ENCODE measurements at places on chromosomes 4 and X.

DNA sequence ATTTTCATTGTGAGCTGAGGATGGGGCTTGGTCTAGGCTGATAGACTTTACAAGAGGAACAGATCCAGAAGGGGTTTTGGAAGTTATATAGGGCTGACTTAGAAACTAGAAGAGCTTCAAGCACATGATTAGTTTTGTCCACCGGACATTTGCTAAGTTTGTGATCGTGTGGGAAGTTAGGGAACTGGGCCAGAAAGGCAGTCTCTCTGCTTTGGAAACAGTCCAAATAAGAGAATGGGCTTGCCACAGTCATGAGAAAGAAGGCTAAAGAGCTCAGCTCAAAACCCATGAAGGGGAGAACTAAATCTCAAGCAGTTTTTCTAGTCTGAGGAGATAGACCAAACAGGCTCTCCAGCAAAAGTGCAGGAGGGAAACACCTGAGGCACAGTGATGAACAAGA is 67.8 kb downstream of the ZNF674 start:
- no peak for DNase-seq

GRCh38 chrX:57596516-57596915 is 4.7 kb downstream of the ZXDB start:
- DNase-seq = no peak

GRCh38 chr4:15186149-15186548 is 183.9 kb downstream of the CPEB2 start:
- no peak for DNase-seq

- DNase-seq = no peak
Observed at GRCh38 chr4:125833-126232, 1.5 kb downstream of the ZNF718 start.

GRCh38 chrX:146854281-146854680 is 39.7 kb upstream of the CXorf51A start:
- DNase-seq = no peak

DNA sequence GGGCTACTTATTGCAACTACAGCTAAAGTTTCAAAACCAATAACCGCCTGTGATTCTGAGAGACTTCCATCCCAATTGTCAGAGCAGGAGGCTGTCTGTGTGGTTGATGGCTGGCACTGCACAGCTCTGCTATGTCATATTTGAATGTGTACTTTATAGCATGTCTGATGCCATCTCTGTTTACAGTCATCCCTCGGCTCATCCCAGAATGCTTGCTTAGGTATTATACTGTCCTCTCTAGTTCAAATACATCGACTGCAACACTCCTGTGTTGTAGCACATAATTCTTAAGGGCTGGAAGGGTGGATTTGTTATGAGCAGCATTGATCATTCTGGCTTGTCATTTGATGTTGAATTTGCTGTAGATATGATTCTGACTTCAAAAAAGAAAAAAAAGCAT is 1617.5 kb upstream of the TENM3 start:
- no peak for DNase-seq

GRCh38 chr4:101693842-101694398 is 96.6 kb upstream of the BANK1 start:
- DNase-seq = peak; percentile 5

Measured in GM12864 (cell line).